ENCODE measurements at places on chromosomes 4 and X. TPM values are rescaled to one million over a fixed set of nuclear protein-coding genes. Genes with fewer than 3 reads are reported as not detected.

GRCh38 chr4:3228881-3229280 is 20.1 kb upstream of the MSANTD1 start:
- no peak overlapping the region for H3K27ac ChIP-seq
- H3K36me3 ChIP-seq: peaks cover 35% of the 10 kb centered on the region
- no peak for DNase-seq
- H3K27me3 ChIP-seq: no peaks in the 10 kb centered on the region
- H3K4me1 ChIP-seq: no peaks in the 10 kb centered on the region

GRCh38 chr4:8860892-8861575 is 10.6 kb downstream of the HMX1 start:
- no peaks in the 10 kb centered on the region for H3K36me3 ChIP-seq
- no peak for DNase-seq

DNA sequence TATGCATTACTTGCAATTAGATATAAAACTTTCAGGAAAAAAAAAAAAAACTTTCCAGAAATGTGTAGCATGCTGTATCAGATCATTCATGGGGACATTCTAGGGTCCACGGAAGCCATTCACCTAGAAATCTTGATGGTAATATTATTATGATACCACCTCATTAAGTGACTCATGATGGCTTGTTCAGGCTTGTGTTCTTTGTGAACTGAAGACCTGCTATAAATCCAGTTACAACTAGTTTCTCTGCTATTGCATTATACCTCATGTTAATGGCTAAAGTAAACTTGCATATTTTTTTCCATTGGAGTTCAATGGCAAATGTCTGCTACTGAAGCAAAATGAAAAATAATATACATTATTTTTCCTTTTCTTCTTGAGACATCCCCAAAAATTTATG is 35.3 kb upstream of the PTPN13 start:
- no peaks in the 10 kb centered on the region for H3K36me3 ChIP-seq
- H3K27ac ChIP-seq: no peak overlapping the region
- no peak overlapping the region for H3K4me3 ChIP-seq
- no peak for DNase-seq
- H3K4me1 ChIP-seq: no peaks in the 10 kb centered on the region
- no peaks in the 10 kb centered on the region for H3K27me3 ChIP-seq

DNA sequence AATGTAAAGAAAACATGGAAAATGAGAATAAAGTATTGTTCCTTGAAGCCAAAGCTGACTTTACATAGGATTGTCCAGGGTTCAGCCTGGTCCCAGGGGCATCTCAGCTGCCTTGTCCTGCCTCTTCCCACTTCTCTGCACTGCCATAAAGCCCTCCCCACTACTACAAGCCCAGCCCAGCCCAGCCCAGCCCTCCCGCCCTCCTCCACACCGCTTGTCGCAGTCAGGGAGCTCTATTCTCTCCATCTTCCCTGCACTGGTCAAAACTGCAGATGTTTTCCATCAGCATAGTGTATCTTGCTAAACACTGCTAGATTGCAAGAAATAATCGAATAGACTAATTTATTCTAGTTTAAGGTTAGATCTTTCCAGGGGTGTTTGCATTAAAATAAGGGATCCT is 100.3 kb downstream of the TENM3 start:
- no peak overlapping the region for H3K4me3 ChIP-seq
- H3K4me1 ChIP-seq: peaks cover 3% of the 10 kb centered on the region
- no peaks in the 10 kb centered on the region for H3K27me3 ChIP-seq
- no peaks in the 10 kb centered on the region for H3K36me3 ChIP-seq
- no peak for DNase-seq

GRCh38 chr4:2799971-2800690 is 7.2 kb downstream of the SH3BP2 start:
- H3K27me3 ChIP-seq: no peaks in the 10 kb centered on the region
- H3K4me1 ChIP-seq: peaks cover 34% of the 10 kb centered on the region
- H3K27ac ChIP-seq: no peak overlapping the region
- DNase-seq: no peak

GRCh38 chrX:302975-303374 is 15.6 kb downstream of the GTPBP6 start:
- no peak for DNase-seq
- H3K27me3 ChIP-seq: no peaks in the 10 kb centered on the region
- no peak overlapping the region for H3K4me3 ChIP-seq
- no peak overlapping the region for H3K27ac ChIP-seq

DNA sequence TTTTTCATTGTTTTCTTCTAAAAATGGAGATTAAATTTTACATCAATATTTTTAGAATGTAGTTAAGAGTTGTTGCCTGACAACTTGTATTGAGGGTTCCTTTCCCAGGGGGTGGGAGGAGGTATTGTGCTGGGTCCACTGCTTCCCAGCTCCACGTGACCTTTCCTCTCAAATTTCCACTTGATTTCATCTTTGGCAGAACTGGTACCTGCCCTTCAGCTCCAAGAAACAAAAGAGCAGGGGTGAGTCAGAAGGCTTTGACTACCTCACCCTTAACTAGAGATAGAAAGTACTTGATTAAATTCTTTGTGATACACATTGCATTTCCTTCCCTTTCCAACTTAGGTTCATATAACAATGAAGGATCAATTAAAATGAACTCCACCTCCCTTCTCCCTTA is 19.7 kb downstream of the TRIM2 start:
- H3K27ac ChIP-seq: peak overlapping the region; percentile 82
- peaks cover 20% of the 10 kb centered on the region for H3K4me1 ChIP-seq
- no peaks in the 10 kb centered on the region for H3K27me3 ChIP-seq
- no peaks in the 10 kb centered on the region for H3K36me3 ChIP-seq

DNA sequence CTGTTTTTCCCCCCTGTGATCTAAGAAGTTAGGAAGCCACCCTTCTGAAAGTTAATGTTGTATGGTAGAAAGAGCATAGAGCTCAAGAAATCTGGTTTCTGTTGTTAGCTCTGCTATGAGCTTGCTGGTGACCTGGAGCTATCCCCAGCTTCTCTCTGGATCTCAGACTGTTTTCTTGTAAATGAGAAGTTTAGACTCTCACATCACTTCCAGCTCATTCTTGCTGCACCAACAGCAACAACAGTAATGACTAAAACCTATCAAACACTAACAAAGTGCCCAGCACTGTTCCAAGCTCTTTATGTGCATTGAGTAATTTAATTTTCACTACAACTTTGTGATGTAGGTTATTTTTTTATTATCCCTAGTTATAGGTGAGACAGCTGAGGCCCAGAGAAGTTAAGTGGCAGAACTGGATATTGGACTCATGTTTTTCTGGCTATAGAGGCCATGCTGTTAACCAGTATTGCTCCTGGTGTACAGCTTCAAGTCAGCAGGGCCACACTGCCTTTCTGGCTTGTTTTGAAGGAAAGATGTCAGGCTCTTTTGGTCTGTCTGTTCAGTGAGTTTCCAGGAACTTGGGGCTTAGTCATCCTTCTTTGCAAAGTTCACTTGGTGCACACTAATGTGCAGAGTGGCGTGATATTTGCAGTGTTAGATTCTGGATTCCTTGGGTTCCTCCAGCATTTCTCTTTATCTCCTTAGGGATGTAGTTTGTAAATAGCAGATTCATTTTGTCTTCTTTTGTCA is 27.8 kb upstream of the TMEM164 start:
- H3K4me1 ChIP-seq: no peaks in the 10 kb centered on the region
- peak; percentile 10 for DNase-seq
- no peak overlapping the region for H3K27ac ChIP-seq
- no peaks in the 10 kb centered on the region for H3K36me3 ChIP-seq

- H3K36me3 ChIP-seq: no peaks in the 10 kb centered on the region
- DNase-seq: no peak
- H3K4me1 ChIP-seq: peaks cover 25% of the 10 kb centered on the region
- no peak overlapping the region for H3K4me3 ChIP-seq
- H3K27me3 ChIP-seq: no peaks in the 10 kb centered on the region
These were observed 2.0 kb downstream of the GAK start for GRCh38 chr4:930028-930551.

DNA sequence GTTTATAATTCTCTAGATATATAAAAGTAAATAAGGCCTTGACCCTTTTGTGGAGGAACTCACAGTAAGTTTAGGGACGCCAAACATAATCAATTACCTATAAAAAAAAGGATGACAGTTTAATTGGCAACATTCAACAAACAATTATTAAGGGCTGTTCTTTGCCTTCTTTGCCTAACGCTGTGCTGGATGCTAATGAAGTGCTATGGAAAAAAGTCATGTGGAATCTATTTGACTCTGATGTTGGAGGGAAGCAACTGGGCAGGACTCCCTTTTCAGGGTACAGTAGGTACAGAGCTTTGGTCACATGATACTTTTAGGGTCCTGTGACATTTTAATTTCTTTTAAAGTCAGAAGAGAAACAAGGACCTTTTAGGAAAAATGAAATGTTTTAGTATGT is 91.1 kb downstream of the PCDH7 start:
- H3K4me3 ChIP-seq: no peak overlapping the region
- no peaks in the 10 kb centered on the region for H3K36me3 ChIP-seq
- H3K27me3 ChIP-seq: no peaks in the 10 kb centered on the region
- H3K27ac ChIP-seq: no peak overlapping the region
- no peak for DNase-seq
- H3K4me1 ChIP-seq: no peaks in the 10 kb centered on the region

GRCh38 chrX:9816084-9816700 is 30.0 kb downstream of the SHROOM2 start:
- H3K27me3 ChIP-seq: no peaks in the 10 kb centered on the region
- no peak overlapping the region for H3K4me3 ChIP-seq
- peak; percentile 38 for DNase-seq
- no peak overlapping the region for H3K27ac ChIP-seq
- peaks cover 6% of the 10 kb centered on the region for H3K4me1 ChIP-seq
- H3K36me3 ChIP-seq: no peaks in the 10 kb centered on the region

DNA sequence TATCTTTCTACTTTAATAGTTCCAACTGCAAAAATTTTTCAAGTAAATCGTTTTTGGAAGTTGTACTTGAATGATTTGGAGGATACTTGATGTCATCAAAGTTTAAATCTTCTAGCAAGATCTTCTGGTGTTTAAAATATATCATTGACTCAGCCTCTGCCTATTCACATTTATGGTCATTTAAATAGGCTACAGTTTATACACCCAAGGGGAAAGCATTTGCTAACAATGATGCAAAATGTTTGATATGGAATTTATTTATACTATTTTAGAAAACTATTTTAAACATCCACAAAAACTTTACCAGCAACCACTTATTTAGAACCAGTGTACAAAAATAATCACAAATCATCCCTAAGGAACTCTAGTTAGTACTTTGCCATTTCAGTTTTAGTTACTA is 123.3 kb upstream of the STIM2 start:
- H3K27me3 ChIP-seq: no peaks in the 10 kb centered on the region
- H3K27ac ChIP-seq: no peak overlapping the region
- H3K36me3 ChIP-seq: peaks cover 3% of the 10 kb centered on the region
- no peak overlapping the region for H3K4me3 ChIP-seq
- no peak for DNase-seq

PRR32 gene
- not detected for total RNA-seq

PNMA6F gene
- total RNA-seq: not detected

ZMAT1 gene
- 2.0 TPM for total RNA-seq

EDA2R gene
- 25.3 TPM for total RNA-seq

FAM47B gene
- not detected for total RNA-seq

PPAT gene
- 42.2 TPM for total RNA-seq

TMEM184C gene
- 40.8 TPM for total RNA-seq

TAPT1 gene
- 25.3 TPM for total RNA-seq

TFE3 gene
- 46.5 TPM for total RNA-seq

FAM47A gene
- total RNA-seq: not detected

PDGFRA gene
- 9.2 TPM for total RNA-seq

PPBP gene
- total RNA-seq: not detected

Measured in astrocyte (in vitro differentiated cells and primary cell).